ENCODE measurements at places on chromosomes 11 and 22. TPM values are rescaled to one million over a fixed set of nuclear protein-coding genes. Genes with fewer than 3 reads are reported as not detected.

GRCh38 chr11:16976379-16976778 lies 37.8 kb downstream of the PLEKHA7 start:
- DNase-seq, result no peak

- no peak for DNase-seq
These were observed 48.6 kb downstream of the ELFN2 start for GRCh38 chr22:37378642-37379058.

DNA sequence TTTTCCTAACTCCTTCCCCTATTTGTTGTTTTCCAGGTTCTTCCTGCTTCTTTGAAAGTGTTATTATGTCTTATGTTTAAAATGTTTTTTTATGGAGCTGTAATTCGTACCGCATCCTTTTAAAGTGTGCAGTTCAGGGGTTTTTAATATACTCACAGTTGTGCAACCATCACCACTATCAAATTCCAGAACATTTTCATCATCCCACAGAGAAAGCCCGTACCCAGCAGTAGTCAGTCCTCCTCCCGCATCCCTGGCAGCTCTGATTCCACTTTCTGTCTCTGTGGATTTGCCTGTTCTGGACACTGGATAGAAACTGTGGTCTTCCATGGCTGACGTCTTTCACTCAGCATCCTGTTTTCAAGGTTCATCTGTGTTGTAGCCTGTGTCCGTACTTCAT lies 73.7 kb downstream of the JAM3 start:
- no peak for DNase-seq

- no peak for DNase-seq
These were observed 4.0 kb downstream of the DEAF1 start for GRCh38 chr11:690738-691633.

OR52N4 gene
- not detected for total RNA-seq
